ENCODE measurements at places on chromosomes 5 and 9. TPM values are rescaled to one million over a fixed set of nuclear protein-coding genes. Genes with fewer than 3 reads are reported as not detected.

RANBP3L gene
- 2.2 TPM for polyA plus RNA-seq

OR1K1 gene
- polyA plus RNA-seq: not detected

DMRT2 gene
- polyA plus RNA-seq: 0.50 TPM

MLANA gene
- polyA plus RNA-seq: not detected

OR1L1 gene
- not detected for polyA plus RNA-seq

PRUNE2 gene
- 9.7 TPM for polyA plus RNA-seq

CDH6 gene
- polyA plus RNA-seq: 2.1 TPM

IL5 gene
- polyA plus RNA-seq: not detected

DCAF10 gene
- polyA plus RNA-seq: 15.2 TPM

PCDHB16 gene
- polyA plus RNA-seq: 2.8 TPM

PCDHGB6 gene
- polyA plus RNA-seq: 29.2 TPM

HACD4 gene
- polyA plus RNA-seq: not detected

AQP3 gene
- polyA plus RNA-seq: not detected

CATSPER3 gene
- 0.80 TPM for polyA plus RNA-seq

PCDHA2 gene
- 9.9 TPM for polyA plus RNA-seq

PIP5KL1 gene
- polyA plus RNA-seq: 5.2 TPM

RPP25L gene
- polyA plus RNA-seq: 27.5 TPM

PCSK5 gene
- polyA plus RNA-seq: 2.5 TPM

SHLD3 gene
- 26.8 TPM for polyA plus RNA-seq

PCDHB13 gene
- polyA plus RNA-seq: 1.6 TPM

BRIX1 gene
- 29.2 TPM for polyA plus RNA-seq

SGCD gene
- polyA plus RNA-seq: 2.5 TPM

PTGER4 gene
- polyA plus RNA-seq: 12.0 TPM

OR1J4 gene
- not detected for polyA plus RNA-seq

GNAQ gene
- 74.2 TPM for polyA plus RNA-seq

GFI1B gene
- not detected for polyA plus RNA-seq

GLE1 gene
- polyA plus RNA-seq: 33.2 TPM

C7 gene
- 0.78 TPM for polyA plus RNA-seq

GRM6 gene
- polyA plus RNA-seq: not detected

GPR150 gene
- polyA plus RNA-seq: not detected

FIBCD1 gene
- 1.6 TPM for polyA plus RNA-seq

LCN15 gene
- polyA plus RNA-seq: not detected

RAI14 gene
- polyA plus RNA-seq: 6.0 TPM

LRSAM1 gene
- 21.6 TPM for polyA plus RNA-seq

ZBTB43 gene
- 12.3 TPM for polyA plus RNA-seq

ITGA2 gene
- 0.34 TPM for polyA plus RNA-seq

DAB2 gene
- 0.63 TPM for polyA plus RNA-seq

PCDHB15 gene
- polyA plus RNA-seq: 13.7 TPM

C9orf153 gene
- not detected for polyA plus RNA-seq

GEMIN5 gene
- 16.6 TPM for polyA plus RNA-seq

Data from neural cell (in vitro differentiated cells).